Nucleus accumbens (tissue), 56 donors: ENCODE measurements at places on chromosomes 2 and 18.

DNA sequence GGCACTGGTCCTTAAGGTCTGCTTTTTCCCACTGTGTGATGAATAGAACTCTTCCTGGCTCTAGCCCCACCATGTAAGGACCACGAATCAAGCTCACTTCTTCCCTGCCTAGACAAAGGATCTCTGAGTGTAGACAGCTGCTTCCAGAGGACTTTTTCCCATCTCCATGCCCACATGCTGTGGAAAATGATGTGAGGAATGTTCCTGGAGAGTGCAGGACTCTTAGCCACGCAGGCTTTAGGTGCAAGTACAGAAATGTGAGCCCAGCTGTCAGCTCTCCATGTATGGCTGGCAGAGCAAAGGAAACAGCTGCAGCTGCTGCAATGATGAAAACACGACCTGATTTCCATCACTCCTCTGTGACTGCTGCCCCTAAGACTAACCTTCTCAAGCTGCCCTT lies 35.5 kb downstream of the NXPH2 start:
- no peak for DNase-seq

DNA sequence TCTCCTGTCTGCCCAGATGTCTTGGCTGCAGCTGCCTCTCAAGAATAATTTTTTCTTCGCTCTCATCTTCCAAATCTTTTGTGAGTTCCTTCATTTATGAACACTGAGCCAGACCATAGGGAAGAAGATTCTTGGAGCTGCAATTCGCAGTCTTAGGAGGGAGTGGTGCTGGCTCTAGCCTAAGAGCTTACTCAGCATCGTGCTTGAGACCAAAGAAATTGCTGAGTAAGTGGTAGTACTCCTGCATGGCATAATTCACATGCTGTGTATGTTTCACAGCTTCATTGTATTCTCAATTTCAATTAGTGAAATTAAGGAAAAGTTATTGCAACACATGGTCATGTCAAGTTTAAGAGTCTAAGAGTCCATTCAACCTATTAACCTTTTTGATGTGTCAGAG lies 771.7 kb downstream of the ADCYAP1 start:
- DNase-seq: no peak

GRCh38 chr2:1884933-1885580 lies 140.7 kb upstream of the PXDN start:
- no peak for DNase-seq

- DNase-seq: no peak
Measured at GRCh38 chr2:179793238-179793637, 68.2 kb downstream of the ZNF385B start.

- no peak for DNase-seq
Measured at GRCh38 chr2:119846021-119846420, 86.3 kb downstream of the PTPN4 start.
